Right kidney (tissue), 9 donors: ENCODE measurements at places on chromosomes 7 and 10.

- no peak for DNase-seq
Measured at GRCh38 chr10:132684164-132684891, 101.6 kb downstream of the NKX6-2 start.

- DNase-seq, result no peak
Measured at GRCh38 chr7:22672846-22673680, 53.9 kb upstream of the IL6 start.

DNA sequence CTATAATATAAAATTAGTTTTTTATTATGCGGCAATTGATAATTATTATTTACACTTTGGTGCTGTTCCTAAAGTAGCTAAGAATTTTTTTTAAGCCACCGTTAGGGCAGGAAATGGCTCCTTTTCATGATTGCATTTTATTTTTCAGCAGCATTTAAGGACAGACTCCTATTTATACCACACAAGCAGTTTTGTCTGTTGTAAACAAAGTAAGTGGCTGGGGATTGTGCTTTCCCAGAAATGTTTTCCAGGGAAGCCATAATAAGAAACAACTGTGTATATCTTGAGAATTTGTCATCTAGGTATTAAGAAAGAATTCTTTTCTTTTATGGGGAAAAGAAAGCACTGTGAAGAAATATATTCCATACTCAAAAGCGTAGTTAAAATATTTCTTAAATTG lies 232.0 kb downstream of the VTI1A start:
- DNase-seq, result no peak

DNA sequence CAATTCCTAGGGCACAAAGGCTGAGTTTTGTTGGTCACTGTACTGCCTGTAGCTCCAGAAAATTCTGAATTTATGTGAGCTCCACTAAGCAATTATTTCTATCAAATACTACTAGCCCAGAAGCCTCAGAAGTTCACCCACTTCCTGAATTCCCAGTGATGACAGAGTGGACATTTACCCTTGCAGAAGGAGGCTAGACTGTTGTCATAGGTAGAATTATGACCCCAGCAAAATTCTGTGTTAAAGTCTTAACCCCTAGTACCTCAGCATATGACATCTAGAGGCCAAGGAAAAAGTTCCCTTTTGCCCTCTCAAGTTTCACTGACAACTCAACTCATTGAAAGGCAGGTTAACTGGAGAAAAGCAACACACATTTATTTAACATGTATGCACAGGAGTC lies 78.7 kb upstream of the KMT2E start:
- no peak for DNase-seq

- no peak for DNase-seq
Measured at GRCh38 chr7:101179117-101179516, 976 bp downstream of the NAT16 start.

DNA sequence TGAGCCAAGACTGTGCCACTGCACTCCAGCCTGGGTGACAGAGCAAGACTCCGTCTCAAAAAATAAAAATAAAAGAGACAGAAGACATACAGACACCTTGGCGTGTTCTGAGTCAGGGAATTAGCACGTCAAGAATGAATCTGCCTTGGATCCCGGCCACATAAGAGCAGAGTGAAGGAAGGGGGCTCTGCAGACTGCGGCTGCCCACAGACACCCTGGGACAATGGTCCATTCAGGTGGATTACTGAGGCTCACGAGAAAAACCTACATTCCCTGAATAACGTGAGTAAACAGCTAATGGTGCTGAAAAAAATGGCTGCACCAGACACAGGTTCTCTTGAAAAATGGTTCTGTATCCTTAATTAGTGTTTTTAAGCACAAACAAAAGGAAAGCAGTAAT lies 100.1 kb upstream of the FGFR2 start:
- DNase-seq, result no peak

- DNase-seq, result no peak
Measured at GRCh38 chr7:24963218-24963617, 16.8 kb downstream of the OSBPL3 start.
